ENCODE measurements at places on chromosomes 12 and 14.

- H3K36me3 ChIP-seq, result no peaks in the 10 kb centered on the region
- no peaks in the 10 kb centered on the region for H3K4me1 ChIP-seq
- H3K4me3 ChIP-seq, result no peak overlapping the region
- H3K27me3 ChIP-seq, result no peaks in the 10 kb centered on the region
- DNase-seq, result no peak
- no peak overlapping the region for H3K27ac ChIP-seq
Observed at GRCh38 chr12:132754160-132754932, 7.3 kb downstream of the ANKLE2 start.

DNA sequence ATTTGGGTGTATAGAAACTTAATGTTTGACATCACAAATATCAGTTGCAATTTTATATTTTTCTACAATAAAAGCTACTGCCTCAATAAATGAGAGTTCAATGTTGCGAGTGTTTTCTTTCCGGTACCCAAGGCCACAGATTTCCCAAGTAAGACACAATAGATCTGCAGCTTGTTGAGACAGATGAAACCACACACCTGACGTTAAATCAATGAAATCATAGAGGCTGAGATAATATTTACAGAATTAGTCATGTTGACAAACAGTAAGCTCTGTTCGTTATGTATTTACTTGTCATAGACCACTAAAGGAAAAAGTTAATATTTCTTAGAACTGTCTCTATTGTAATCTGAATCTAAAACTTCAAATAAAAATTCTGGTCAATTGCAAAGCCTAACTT, 49.2 kb upstream of the PTHLH start:
- no peaks in the 10 kb centered on the region for H3K36me3 ChIP-seq
- H3K4me1 ChIP-seq, result no peaks in the 10 kb centered on the region
- no peak for DNase-seq
- H3K27me3 ChIP-seq, result peaks cover 10% of the 10 kb centered on the region
- no peak overlapping the region for H3K4me3 ChIP-seq

DNA sequence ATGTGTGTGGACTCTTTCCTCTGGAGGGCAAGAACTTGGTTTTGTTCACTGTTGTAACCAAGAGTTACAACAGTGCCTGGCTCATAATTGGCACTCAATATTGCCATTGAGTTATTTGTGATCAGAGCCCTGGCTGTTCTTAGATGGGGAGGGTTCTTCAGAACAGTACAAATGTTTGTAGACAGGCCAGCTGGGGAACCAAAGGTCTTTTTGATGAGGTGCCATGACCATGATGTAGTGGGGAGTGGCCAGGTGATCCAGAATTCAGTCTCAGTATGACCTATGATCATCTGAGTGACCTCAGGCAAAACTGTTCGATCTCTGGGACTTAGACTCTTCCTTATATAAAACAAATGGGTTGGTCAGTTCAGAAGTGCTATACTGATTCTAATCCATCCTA, 3.3 kb upstream of the PRKAB1 start:
- no peaks in the 10 kb centered on the region for H3K36me3 ChIP-seq
- peaks cover 8% of the 10 kb centered on the region for H3K27me3 ChIP-seq
- H3K27ac ChIP-seq, result no peak overlapping the region
- peaks cover 19% of the 10 kb centered on the region for H3K4me1 ChIP-seq
- no peak overlapping the region for H3K4me3 ChIP-seq

GRCh38 chr14:39593377-39593776, 161.1 kb upstream of the FBXO33 start:
- DNase-seq, result no peak
- no peak overlapping the region for H3K4me3 ChIP-seq
- peaks cover 12% of the 10 kb centered on the region for H3K36me3 ChIP-seq

GRCh38 chr14:85991156-85991555, 461.2 kb downstream of the FLRT2 start:
- H3K36me3 ChIP-seq, result no peaks in the 10 kb centered on the region
- no peaks in the 10 kb centered on the region for H3K4me1 ChIP-seq
- no peak for DNase-seq
- H3K4me3 ChIP-seq, result no peak overlapping the region
- no peaks in the 10 kb centered on the region for H3K27me3 ChIP-seq

GRCh38 chr12:124684971-124685688, 117.7 kb upstream of the NCOR2 start:
- peaks cover 28% of the 10 kb centered on the region for H3K27me3 ChIP-seq
- no peak overlapping the region for H3K4me3 ChIP-seq
- peaks cover 24% of the 10 kb centered on the region for H3K4me1 ChIP-seq
- DNase-seq, result no peak
- no peaks in the 10 kb centered on the region for H3K36me3 ChIP-seq
- H3K27ac ChIP-seq, result no peak overlapping the region

DNA sequence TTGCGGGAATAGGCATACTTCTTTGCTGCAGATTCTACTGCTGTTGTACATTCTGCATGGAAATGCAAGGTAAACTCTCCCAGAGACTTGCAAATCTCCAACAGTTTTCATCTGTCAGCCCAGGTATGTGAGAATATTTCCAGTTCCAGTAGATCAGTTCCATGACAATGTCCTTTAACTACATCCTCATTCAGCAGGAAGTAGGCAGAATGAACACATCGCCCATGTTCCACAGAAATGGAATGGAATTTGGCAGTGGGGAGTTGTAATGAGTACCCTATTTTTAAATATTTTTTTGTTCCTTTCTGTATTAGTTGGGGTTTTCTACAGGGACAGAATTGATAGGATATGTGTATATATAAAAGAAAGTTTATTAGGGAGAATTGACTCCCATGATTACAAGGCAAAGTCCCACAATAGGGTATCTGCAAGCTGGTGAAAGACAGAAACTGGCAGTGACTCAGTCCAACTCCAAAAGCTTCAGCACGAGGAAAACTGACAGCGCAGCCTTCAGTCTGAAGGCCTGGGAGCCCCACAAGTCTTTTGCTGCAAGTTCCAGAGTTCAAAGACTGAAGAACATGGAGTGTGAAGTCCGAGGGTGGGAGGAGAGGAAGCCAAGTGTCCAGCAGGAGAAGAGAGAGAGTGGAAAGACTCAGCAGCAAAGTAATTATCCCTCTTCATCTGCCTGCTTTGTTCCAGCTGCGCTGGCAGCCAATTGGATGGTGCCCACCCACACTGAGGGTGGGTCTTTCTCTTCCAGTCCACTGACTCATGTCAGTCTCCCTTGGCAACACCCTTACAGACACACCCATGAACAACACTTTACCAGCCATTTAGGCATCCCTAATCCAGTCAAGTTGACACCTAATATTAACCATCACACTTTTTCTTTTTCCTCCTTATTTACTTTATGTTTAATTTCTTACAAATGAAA, 110.4 kb upstream of the SCAF11 start:
- H3K27me3 ChIP-seq, result no peaks in the 10 kb centered on the region
- peaks cover 14% of the 10 kb centered on the region for H3K4me1 ChIP-seq
- peak overlapping the region; percentile 19 for H3K4me3 ChIP-seq
- no peak for DNase-seq
- H3K36me3 ChIP-seq, result no peaks in the 10 kb centered on the region
